ENCODE measurements at places on chromosomes 6 and 20.
A peak's percentile ranks its signal among the peaks of the same experiment; 100 is the strongest.

GRCh38 chr6:162026843-162027242, 700.7 kb downstream of the PRKN start:
- no peak for DNase-seq

GRCh38 chr6:109793792-109794191, 102.7 kb downstream of the FIG4 start:
- no peak for DNase-seq

- DNase-seq, result no peak
Observed at GRCh38 chr6:26355366-26355765, 9.6 kb upstream of the BTN3A2 start.

DNA sequence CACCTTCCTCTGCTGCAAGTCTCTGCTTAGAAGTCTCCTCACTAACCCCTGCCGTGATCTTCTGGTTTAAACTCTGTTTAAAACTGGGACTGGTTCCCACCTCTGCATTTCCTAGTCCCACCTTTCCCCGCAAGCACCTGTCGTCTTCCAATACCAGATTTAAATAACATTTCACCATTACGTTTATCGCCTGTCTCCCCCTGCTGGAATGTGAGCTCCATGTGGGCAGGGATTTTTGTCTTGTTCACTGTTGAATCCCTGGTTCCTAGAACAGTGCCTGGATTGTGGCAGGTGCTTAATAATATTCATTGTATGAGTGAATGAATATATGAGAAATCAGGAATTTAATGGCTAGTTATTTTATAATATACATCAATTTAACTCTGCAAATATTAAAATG, 2.7 kb downstream of the GUCA1A start:
- no peak for DNase-seq

GRCh38 chr6:91386204-91386603, 799.3 kb upstream of the MAP3K7 start:
- DNase-seq, result no peak

GRCh38 chr6:66094615-66095014, 387.6 kb upstream of the EYS start:
- no peak for DNase-seq

DNA sequence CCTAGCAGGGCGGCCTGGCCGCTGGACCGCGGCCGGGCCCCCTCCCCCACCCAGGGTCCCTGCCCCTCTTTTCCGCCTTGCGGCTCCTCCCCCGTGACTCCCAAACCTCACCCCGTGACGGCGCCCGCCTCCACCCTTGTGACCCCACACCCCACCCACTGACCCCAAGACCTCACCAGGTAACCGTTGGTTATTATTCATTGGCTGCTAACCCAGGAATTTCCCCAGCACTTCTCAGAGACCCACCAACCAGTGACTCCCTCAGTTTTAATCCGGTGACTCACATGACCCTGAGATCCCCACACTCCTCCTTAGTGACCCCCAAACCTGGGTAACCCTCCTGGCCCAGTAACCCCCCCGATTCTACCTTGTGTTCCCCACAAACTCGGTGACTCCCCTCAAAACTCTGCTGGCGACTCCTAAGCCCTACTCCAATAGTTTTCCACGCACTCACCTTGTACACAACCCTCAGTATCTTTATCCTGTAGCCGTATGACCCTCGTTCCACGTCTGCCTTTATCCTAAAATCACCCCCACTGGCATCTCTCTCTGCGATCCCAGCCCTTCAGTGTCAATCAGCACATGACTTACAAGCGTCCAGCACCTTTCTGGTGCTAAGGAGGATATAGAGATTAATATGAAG, 534 bp downstream of the ZNF76 start:
- DNase-seq, result no peak

DNA sequence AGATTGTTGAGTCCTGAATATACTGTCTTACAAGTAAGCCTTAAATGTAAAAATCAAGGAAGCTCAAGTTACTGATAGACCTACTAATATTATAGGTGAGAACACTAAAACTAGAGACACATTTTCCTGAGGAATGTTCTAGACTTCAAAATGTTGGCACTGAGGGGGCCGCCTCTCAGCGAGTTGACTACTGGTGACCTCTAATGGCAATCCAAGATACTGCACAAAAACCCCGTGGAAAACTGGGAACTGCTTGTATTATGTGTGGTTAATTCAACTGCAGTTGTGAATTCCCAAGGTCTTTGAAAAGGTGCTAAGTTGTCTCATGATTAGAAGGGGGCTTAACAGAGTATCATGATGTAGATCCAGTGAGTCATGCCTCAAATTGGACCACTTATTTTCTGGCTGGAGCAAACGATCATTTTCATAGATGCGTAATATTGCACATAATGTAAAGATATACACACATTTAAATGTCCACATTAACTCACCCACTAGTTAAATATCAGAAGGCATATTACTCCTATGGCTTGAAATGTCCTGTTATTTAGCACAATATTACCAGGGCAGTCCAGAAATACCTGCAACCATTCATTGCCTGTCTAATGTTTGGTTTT, 336.2 kb downstream of the FOXA2 start:
- DNase-seq, result peak; percentile 17

DNA sequence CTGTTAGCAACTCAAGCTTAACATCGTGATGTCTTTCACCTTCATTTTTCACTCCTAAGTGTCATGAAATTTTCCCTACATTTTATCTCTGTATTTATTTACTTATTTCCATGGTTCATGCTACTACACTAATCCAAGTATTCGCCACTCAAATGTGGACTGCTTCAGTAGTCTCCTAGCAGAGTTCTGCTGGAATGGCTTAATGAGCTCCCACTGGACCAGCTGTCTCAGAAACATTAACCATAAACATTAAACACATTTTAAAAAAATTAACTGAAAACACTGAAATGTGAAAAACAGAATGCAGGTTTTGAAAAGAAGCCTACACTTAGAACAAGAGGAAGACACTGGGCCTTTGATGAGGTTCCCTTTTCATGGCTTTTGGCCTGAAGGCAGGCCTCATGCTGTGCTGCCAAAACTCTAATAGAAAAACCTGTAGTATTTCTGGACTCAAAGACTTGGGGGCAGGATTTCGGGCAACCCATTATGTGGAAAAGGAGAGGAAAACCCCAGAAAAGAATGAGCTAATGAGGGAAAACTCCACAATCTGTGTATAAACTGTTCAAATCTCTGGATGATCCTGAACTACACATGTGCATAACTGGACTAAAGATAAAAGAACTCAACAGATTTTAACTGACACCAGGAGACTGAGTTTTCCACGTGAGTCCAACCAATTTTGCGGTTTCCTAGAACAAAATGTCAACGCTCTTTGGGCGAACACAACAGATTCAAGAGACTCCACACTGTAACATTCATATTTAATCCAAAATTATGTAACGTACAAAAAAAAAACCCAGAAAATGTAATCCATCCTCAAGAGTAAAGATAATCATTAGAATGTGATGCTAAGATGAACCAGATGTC, 33.0 kb downstream of the SAMD3 start:
- no peak for DNase-seq

DNA sequence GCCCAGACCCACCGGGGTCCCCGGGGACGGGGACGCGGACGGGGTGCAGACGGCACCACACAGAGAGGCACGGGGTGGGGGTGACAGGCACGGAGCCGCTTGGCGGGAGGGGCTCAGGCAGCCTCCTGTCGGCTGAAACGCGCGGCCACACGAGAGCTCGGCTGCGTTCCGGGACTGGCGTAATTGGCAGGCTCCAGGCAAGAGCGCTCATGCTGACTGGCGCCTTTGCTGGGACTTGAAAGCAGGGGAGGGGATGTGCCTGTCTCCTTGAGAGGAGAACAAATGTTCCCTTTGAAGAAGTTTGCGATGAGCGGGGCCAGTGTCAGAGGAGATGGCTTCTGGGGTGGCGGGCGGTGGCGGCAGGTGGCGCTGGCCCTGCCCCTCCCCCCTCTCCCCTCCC, 25.8 kb downstream of the BHLHE23 start:
- peak; percentile 30 for DNase-seq

All from HEK293T (cell line).